ENCODE measurements at places on chromosomes 7 and 10.

DNA sequence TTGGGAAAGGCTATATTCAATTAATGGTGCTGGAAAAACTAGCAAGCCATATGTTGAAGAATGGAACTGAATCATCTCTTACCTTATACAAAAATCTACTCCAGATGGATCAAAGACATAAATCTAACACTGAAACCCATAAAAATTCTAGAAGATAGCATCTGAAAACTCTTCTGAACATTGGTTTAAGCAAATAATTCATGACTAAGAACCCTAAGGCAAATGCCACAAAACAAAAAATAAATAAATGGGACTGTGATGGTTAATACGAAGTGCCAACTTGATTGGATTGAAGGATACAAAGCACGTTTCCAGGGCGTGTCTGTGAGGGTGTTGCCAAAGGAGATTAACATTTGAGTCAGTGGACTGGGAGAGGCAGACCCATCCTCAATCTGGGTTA is 1130.0 kb downstream of the DNAJB9 start:
- DNase-seq: no peak

GRCh38 chr10:77441353-77442166 is 196.0 kb downstream of the KCNMA1 start:
- no peak for DNase-seq

GRCh38 chr10:34477249-34477648 is 337.8 kb downstream of the PARD3 start:
- DNase-seq: no peak

- no peak for DNase-seq
Observed at GRCh38 chr7:149625947-149626392, 128.4 kb upstream of the ZNF746 start.

DNA sequence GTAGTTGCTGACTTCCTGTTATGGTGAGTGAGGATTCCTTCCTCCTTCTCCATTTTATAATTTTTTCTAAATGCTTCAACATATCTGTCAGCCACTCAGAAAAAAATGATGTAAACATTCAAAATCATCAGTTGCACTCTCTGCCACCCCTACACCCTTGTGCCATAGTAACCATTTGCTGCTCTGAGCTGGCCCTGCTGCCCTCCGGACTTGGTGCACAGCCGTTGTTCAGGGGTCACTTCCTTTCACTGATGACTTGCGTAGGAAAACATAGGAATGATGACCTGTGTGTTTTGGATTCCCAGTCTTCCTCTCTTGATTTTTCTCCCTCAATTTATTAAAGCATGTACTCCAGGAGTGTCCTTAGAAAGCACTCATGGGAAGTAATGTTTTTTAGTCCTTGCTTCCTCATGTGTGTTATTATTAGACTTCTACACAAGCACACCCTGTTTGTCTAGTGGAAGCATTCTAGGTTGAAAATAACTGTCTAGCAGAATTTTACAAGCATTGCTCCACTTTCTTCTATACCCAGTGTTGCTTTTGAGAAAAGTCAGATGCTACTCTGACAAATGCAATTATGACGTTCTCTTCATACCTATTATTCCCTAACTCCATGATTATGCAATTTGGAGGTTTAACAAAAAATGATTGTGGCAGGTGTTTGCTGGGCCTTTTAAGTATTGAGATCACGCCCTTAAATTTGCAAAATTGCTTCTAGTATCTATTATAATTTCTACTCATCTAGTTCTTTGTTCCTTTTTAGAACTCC is 62.6 kb upstream of the MTPN start:
- DNase-seq: no peak

Data from suppressor macrophage treated with lipopolysaccharide for 1 hour (primary cell).